ENCODE measurements at places on chromosomes 4 and X. TPM values are rescaled to one million over a fixed set of nuclear protein-coding genes. Genes with fewer than 3 reads are reported as not detected.

The STOX2 gene
- 3.3 TPM for total RNA-seq

The ATP1B4 gene
- not detected for total RNA-seq

The YY2 gene
- total RNA-seq: 2.2 TPM

The LIAS gene
- 9.1 TPM for total RNA-seq

The UCHL1 gene
- total RNA-seq: 986 TPM

The IL2RG gene
- not detected for total RNA-seq

The PRPS2 gene
- total RNA-seq: 40.7 TPM

The TMEM271 gene
- not detected for total RNA-seq

The RAB39B gene
- 0.83 TPM for total RNA-seq

The TREX2 gene
- total RNA-seq: 1.8 TPM

The GAGE2A gene
- not detected for total RNA-seq

The USP17L20 gene
- total RNA-seq: not detected

The EDA2R gene
- 12.2 TPM for total RNA-seq

The AFM gene
- not detected for total RNA-seq

The DSPP gene
- not detected for total RNA-seq

The PFKFB1 gene
- total RNA-seq: not detected

The MCF2 gene
- 0.12 TPM for total RNA-seq

The TMEM144 gene
- total RNA-seq: 2.7 TPM

The BEX5 gene
- not detected for total RNA-seq

The MID1IP1 gene
- 34.9 TPM for total RNA-seq

The GUCY1B1 gene
- 0.36 TPM for total RNA-seq

The CLGN gene
- 6.6 TPM for total RNA-seq

The SOX3 gene
- not detected for total RNA-seq

The PNCK gene
- total RNA-seq: 0.13 TPM

The MAGEC3 gene
- not detected for total RNA-seq

The IGSF1 gene
- 0.32 TPM for total RNA-seq

The VCX3B gene
- total RNA-seq: not detected

The FHDC1 gene
- total RNA-seq: 0.86 TPM

The CXorf51B gene
- total RNA-seq: not detected

The TKTL1 gene
- not detected for total RNA-seq

The TLR6 gene
- 2.4 TPM for total RNA-seq
